ENCODE measurements at places on chromosomes 2 and 18. TPM values are rescaled to one million over a fixed set of nuclear protein-coding genes. Genes with fewer than 3 reads are reported as not detected.
A peak's percentile ranks its signal among the peaks of the same experiment; 100 is the strongest.

B3GNT7 gene
- total RNA-seq: 0.62 TPM

- DNase-seq: no peak
Measured at GRCh38 chr2:174153757-174154680, 94.3 kb downstream of the OLA1 start.

- no peak for DNase-seq
Measured at GRCh38 chr18:51647346-51647745, 449.9 kb upstream of the MEX3C start.

GRCh38 chr2:70956141-70956540 is 20.4 kb downstream of the ATP6V1B1 start:
- DNase-seq: no peak

- no peak for DNase-seq
Measured at GRCh38 chr2:230821991-230822520, 42.7 kb upstream of the ITM2C start.

MAPK4 gene
- 4.7 TPM for total RNA-seq

DNA sequence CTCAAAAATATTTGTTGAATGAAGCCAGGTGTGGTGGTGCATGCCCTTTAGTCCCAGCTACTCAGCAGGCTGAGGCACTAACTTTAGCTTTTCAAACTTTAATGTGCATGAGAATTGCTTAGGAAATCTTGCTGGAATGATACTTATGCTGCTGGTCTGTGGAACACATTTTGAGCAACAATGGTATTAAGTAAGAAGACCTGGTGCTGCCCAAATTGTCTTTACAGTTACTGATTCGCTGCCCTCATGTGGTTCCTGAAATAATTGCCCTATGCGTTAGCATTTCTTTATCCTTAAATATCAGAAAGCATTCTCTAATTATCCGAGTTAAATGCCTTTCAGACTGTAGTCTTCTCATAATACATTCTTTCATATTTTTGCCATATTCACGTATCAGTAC is 76.0 kb upstream of the SESTD1 start:
- no peak for DNase-seq

DNA sequence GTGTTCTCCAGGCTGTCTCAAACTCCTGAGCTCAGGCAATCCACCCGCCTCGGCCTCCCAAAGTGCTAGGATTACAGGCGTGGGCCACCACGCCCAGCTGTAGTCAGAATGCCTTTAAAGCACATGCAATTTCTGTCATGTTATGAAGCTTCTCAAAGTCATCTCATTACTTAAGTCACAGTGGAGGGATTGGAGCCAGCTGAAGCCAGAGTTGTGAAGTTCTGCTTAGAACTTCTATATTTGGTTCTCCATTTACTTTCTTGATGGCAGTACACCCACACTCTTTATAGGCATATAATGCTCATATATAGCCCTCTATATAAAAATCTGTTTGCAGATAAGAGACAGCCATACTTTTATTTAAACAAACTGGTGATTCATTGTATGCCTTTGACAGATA is 68.8 kb upstream of the CWC22 start:
- no peak for DNase-seq

GRCh38 chr18:40152859-40153258 is 1802.2 kb upstream of the PIK3C3 start:
- no peak for DNase-seq

UGT1A7 gene
- total RNA-seq: not detected

- no peak for DNase-seq
Measured at GRCh38 chr2:95215018-95215612, 7.8 kb downstream of the ZNF892 start.

GRCh38 chr18:76620321-76621170 is 125.5 kb upstream of the ZNF516 start:
- DNase-seq: peak; percentile 92

DNA sequence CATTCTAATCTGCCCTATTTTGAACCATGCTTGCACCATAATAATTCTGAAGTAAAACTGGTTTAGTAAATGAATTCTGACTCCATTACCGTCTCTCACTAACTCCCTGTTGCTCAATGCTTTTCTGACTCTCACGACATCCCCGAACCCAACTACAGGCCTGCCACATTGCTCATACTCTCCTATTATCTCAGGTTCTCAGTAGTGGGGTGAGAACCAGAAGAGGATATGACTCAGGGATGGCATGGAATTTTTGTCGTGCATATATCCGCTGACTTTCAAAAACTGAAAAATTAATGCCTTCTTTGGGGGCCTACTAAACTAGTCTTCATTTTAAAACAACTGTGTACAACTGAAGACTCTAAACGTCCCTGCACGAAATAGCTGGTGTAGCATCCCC is 34.3 kb downstream of the NETO1 start:
- DNase-seq: no peak

DNA sequence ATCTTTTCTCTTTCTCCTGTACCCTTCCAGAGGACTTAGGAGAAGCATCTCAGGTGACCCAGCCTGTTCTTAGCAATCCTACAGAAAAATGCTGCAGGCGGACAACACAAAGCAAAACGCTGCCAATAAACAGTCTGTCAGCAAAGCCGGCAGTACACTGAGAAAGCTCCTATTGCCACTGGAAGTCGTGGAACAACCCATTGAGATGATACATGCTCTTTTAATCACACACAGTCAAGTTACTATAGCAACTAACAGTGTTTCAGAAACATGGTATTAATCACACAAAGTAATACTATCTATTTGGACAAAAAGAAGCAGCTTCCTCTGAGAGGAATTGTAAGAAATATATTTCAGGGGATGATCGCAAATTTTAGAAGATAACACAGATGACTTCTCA is 10.5 kb downstream of the CTLA4 start:
- DNase-seq: peak; percentile 59

RIOK3 gene
- 59.6 TPM for total RNA-seq

CDH2 gene
- total RNA-seq: 3.3 TPM

NXPH2 gene
- total RNA-seq: 10.6 TPM

DNA sequence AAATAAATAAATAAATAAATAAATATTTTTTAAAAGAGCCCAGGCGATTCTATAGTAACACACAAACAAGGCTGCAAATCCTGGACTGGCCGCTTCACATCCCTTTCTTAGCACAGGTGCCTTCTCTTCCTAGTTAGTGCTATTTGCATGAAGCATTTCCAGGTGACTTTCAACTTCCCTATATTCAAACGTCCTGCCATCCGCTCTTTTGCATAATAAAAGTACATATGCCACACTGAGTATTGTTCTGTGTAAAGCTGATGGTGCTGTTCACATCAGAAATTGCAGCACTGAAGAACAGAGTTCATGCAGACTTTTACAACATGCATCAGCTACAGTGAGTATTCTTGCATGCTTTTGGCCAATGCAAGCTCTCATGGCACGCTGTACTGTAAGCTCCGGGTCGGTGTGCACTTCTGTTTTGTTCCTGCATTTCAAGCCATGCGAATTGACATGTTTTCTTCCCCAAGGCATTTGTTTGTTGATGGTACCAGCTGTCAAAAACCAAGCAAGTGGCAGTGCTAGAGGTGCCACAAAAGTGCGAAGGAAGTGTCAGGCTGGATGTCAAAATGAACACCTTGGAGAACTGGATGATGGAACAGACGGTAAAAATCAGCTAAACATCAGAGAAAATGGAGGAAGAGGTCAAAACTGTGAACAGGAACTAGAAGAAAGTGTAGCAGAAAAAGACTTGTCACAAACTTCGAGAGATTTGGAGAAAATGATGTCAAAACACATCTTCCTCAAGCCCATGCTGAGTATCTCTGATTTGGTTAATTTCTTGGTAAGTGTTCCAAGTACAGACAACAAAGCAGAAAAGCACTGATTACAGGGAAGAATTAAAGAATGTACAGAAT is 25.5 kb upstream of the CEP68 start:
- DNase-seq: no peak

DNA sequence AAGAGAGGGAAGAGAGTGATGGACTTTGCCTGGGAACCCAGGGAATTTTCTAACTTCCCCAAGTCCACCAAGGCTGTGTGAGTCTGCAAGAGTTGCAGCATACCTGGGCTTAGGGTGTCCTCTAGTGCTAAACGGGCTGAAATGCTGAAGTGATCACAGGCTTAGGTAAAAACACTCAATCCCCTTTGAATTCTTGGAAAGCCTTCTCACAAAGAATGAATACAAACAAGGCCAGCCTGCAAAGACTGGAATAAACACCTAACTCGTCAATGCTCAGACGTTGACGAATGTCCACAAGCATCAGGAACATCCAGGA is 30.0 kb upstream of the BMP10 start:
- DNase-seq: no peak

AQP12A gene
- total RNA-seq: not detected

DNA sequence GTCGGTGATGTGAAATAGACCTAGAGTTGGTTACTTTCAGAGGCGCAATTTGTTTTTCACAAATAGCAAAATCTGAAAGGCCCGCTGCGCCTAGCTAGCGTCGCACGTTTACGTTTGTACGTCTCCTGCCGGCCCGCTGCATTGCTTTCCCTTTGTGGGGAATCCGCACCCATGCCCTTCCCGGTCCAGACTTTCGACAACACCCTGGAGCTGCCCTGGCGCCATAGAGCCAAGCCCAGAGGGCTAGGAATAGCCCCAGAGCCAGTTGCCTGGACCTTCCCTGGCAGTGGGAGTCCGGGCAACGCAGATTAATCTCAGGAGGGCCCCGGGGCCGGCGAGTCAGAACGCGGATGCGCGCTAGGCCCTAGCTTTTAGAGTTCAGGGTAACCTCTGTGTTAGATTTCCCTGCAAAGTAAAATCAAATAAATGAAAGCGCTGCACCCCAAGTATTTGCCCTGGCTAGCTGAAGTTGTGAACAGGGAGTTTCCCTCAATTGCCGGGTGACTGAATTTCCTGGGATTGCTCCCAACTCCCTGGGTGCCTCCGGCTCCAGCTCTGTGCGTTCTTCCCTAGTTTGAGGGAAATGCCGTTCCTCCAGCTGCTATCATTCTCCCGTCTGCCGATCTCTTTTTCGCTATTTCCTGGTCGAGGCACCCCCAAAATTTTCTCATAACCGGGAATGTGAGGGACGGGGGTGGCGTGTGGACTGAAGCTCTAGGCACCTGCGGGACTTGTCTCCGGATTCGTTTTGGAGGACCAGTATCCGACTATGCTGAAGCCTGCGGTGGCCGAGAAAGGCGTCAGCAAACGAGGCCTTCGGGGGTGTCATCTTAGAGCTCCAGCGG is 1.2 kb upstream of the EN1 start:
- peak; percentile 19 for DNase-seq

GRCh38 chr2:152063325-152063924 is 35.4 kb downstream of the CACNB4 start:
- no peak for DNase-seq

GRCh38 chr2:204260162-204260877 is 285.0 kb upstream of the PARD3B start:
- DNase-seq: peak; percentile 95

DNA sequence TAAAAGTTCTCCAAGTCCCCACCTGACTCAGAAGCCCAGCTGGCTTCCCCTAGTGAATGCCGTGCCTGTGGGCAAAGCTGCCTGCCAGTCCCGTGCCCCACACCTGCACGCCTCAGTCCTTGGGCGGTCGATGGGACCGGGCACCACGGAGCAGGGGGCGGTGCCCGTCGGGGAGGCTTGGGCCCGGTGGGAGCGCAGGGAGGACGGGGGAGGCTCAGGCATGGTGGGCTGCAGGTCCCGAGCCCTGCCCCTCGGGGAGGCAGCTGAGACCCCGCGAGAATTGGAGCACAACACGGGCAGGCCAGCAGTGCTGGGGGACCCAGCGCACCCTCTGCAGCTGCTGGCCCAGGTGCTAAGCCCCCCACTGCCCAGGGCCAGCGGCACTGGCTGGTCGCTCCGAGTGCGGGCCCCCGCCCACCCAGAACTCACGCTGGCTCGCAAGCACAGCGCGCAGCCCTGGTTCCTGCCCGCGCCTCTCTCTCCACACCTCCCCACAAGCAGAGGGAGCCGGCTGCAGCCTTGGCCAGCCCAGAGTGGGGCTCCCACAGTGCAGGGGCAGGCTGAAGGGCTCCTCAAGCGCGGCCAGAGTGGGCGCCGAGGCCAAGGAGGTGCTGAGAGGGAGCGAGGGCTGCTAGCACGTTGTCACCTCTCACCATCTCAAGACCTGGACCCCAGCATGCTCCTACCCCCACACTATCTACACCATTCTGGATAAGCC is 215.5 kb downstream of the TNS1 start:
- DNase-seq: no peak

GRCh38 chr18:9991011-9992000 is 77.5 kb downstream of the VAPA start:
- DNase-seq: no peak

- peak; percentile 72 for DNase-seq
Measured at GRCh38 chr18:54119524-54120019, 104.9 kb downstream of the MBD2 start.

- peak; percentile 88 for DNase-seq
Measured at GRCh38 chr2:229445019-229445418, 173.9 kb upstream of the PID1 start.

TRPM8 gene
- total RNA-seq: not detected

DNA sequence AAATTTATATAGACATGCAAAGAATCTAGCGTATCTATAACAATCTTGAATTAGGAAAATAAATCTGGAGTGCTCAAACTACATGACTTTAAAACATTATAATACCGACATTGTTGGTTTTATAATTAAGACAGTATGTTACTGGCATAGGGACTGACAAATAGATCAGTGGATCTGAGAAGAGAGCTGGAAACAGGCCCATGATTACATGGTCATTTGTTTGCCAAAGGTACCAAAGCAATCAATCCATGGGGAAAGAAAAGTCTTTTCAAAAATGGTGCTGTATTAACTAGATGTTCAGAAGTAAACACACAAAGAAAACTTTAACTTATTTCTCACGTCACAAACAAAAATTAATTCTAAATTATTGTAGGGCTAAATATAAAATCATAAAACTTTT is 124.2 kb downstream of the BCL2L11 start:
- peak; percentile 13 for DNase-seq

DNA sequence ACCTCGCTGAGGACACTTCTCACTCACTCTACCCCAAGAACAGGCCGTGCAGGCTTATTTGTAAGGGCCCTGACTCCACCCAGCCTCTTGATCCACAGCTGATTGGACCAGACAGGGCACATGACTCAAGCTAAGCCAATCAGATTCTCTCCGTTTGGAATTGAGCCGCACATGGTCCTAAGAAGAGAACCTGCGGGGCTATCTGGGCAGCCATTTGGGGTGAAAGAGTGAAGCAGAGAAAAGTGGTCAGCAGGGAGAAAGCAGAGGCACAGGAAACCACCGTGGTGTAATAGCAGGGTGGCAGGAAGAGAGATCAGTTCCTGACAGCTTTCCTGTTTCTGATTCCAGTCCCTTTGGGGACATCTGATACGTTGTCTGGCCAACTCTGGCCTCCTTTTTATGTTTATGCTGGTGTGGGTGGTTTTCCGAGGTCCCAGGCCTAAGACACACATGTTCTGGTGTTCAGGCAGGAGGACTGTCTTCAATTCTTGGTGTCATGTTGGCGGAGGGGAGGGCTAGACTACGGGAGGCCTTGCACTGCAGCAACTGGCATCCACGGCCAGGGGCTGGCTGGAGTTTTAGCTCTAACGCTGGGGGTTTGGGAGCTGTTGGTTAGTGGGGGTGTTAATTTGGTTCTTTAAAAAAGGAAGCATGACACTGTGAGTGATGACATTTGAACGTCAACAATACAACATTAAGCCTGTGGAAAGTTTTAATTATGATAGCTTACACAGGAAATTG is 26.1 kb upstream of the SPTBN1 start:
- no peak for DNase-seq

All from muscle of leg (tissue), 16 donors.